ENCODE measurements at places on chromosomes 6 and 20. TPM values are rescaled to one million over a fixed set of nuclear protein-coding genes. Genes with fewer than 3 reads are reported as not detected.

GRCh38 chr20:44615876-44616603, 33.7 kb downstream of the PKIG start:
- no peak for DNase-seq

The PRKN gene
- not detected for total RNA-seq

DNA sequence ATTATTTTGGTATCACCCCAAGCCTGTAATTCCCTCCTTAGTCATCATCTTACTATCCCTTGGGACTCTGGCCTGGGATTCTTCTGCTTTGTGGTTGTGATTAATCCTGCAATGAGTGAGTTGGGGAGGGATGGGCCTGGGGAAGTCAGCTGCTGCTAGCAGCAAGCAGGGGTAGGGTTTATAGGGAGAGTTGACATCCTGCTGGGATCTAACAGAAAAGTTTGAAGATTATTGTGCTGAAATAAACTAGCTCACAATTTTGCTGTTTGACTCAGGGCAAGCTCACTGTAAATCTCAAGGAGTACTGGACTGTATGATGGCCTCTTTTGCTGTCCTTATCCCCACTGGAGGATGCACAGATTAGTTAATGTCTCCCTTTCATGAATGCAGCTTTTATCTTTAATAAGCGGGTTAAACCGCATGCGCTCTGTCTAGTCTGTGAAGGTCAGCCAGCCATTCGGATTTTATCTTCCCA, 83.4 kb downstream of the JARID2 start:
- DNase-seq: peak; percentile 96

DNA sequence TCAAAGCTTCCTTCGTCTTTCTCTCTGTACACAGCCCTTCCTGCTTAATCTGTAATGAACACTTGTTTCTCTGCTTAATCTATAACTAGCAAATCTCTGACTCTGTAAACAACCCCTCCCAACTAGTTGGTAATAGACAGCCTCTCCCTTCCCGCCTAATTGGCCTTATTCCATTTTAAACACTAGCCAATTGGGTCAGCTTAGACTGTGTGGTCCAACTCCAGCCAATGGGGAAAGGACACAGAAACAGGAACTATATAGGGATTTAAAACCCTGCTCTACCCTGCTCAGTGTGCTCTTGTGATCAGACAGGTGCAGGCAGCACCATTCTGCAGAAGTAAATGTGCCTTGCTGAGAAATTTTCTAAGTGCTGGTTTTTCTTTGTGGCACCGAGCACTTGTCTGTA, 18.5 kb downstream of the CHD6 start:
- peak; percentile 16 for DNase-seq

GRCh38 chr6:122696079-122696478, 83.4 kb upstream of the FABP7 start:
- peak; percentile 78 for DNase-seq

DNA sequence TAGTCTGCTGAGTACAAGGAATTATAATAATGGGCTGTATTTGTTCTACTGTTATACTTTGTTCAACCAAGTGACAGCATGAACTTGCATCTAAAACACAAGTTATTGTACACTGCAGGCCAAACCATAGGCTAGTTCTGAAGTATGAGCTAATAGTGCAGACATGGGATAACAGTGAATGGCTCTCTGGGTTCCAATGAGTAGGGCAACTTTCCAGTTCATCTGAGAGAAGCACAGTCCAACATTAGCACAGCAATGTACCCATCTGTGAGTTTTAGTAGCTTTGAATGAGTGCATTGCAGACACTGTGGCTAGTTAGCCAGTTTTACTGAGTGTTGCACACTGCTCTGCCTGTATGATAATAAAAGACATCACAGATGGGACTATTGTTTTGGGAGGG, 56.5 kb upstream of the FUT9 start:
- no peak for DNase-seq

DNA sequence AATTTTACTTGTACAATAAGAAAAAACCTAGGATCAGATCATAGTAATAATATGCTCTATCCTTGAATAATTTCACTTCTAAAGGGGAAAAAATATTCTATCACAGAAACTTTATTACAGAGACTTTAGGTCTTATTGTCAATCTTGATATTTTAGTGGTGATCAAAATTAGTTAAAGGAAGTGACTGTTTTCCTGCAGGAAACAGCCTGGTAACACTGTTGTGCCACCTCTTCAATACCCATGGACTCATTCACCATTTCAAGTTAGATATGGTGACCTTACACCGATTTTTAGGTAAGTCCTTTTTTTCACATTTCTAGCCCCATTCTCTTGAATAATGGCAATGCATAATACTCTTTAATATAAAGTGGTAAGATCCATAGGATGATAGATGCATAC, 99.2 kb downstream of the MTFR2 start:
- no peak for DNase-seq

The TRMT6 gene
- 31.3 TPM for total RNA-seq

GRCh38 chr6:135036731-135037420, 17.7 kb downstream of the HBS1L start:
- DNase-seq: no peak

DNA sequence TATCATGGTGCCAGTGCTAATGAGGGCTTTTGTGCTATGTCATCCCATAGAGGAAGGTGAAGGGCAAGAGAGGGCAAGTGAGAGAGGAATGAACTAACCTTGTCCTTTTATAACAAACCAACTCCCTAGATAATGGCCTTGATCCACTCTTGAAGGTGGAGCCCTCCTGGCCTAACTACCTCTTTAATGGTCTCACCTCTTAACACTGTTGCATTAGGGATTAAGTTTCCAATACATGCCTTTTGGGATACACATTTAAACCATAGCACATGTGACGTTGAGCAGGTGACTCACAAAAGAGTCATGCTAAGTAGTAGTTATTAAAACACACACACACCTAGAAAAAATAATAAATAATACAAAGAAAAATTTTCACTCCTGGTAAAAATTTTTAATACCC, 36.9 kb downstream of the CCN2 start:
- peak; percentile 62 for DNase-seq

DNA sequence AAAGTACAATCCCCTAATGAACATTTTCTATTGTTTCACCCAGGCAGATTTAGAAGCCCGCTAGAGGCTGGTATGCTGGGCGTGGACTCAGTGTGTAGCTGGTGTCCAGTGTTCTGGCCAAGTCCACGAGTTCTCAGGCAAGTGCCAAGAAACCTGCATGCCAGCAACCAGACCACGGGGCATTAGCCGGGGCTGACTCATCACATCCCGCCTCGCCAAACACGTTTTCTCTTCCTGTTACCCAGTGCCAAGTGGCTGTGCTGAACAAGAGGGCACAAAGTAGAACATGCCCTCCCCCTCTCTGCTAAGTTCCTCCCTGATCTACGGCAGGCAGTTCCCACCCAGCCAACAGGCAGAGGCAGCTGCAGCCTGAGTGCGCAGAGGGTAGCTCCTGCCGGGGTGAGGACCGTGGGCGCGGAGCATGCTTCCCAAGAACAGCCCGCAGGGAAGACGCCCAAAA, 29.6 kb downstream of the RAMACL start:
- peak; percentile 96 for DNase-seq

DNA sequence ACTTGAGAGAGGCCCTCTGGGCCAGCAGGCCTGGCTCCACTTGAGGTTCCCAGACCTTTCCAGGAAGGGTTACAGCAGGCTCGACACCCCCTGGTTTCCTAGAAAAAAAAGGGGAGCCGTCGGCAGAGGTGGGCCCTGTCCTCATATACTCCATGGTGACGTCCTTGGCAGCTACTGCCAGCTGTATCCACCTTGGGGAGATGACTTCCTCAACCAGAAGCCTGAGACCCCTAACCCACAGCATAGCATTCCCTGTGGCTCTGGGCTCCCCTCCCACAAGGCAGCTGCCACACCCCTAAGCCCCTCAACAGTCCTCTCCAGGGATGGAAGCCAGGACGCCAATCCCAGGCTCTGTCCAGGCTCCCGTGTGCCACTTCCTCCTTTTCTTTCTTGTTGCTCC, 294.8 kb downstream of the CDC5L start:
- no peak for DNase-seq

- no peak for DNase-seq
These were observed 2.1 kb downstream of the WFDC8 start for GRCh38 chr20:45576995-45577394.

The CST2 gene
- not detected for total RNA-seq

GRCh38 chr6:169253337-169254238, at the start of gene THBS2:
Gene THBS2 (minus strand): TSS chr6:169253846. CDS start chr6:169250784, 3,062 bp downstream.
- peak; percentile 90 for DNase-seq

- no peak for DNase-seq
These were observed 23.4 kb upstream of the MCM3 start for GRCh38 chr6:52307900-52308372.

The MUC22 gene
- not detected for total RNA-seq

- DNase-seq: peak; percentile 94
These were observed at the start of gene SYTL3 for GRCh38 chr6:158649289-158650143. Gene SYTL3 (plus strand): TSS chr6:158650054. CDS start chr6:158663269, 13,215 bp downstream.

The DST gene
- 136 TPM for total RNA-seq

The TP53INP2 gene
- 11.3 TPM for total RNA-seq

The POM121L2 gene
- not detected for total RNA-seq

DNA sequence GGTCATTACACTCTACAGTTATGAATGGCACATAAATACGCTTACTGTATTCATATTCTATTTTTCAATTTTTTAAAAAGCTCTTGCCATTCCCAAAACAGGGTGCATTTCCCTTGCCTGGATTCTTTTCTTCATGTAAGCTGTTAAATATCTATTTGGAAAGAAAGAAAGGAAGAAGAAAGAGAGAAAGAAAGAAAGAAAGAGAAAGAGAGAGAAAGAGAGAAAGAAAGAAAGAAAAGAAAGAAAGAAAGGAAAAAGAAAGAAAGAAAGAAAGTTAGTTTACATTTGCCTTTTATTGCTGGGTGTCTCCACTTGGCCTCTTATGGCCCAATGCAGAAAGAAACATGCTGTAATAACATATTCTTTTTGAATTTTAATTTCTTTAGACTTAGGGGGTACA, 165.9 kb upstream of the ATXN1 start:
- DNase-seq: no peak

Measured in M059J (cell line).